ENCODE measurements at places on chromosomes 6 and 20.

- DNase-seq = no peak
These were observed 26.6 kb downstream of the ZNF133 start for GRCh38 chr20:18314786-18315406.

- DNase-seq = no peak
These were observed 1217.6 kb upstream of the GJE1 start for GRCh38 chr6:140915103-140915502.

DNA sequence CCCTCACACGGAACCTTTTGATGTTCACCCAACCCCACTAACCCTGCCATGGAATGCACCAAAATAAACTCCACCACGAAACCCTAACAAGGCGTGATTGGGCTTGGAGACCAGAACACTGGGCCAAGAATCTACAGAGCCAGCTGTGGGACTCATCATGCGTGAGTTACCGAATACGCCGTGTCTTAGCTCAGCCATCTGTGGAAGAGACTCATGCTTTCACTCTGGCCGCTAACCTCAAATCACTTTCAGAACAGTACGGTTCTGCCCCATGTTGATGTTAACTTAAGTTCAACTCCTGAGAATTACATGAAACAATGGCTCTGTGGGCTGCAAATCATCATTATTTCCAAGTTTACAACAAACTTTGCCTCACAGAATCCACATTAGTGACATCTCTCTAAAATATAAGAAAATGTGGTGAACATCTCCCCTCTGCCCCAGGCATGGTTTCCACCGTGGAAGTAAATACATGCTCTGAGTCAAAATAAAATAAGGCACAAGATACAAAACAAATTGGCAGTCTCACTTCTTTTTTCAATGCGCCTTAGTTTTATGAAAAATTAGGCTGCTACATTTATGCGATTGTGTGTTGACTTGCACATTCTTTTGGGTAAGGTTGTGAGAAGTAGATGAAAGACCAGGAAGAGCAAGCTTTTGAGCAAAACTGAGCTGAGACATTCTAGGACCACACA is 308.9 kb upstream of the EXOC2 start:
- no peak for DNase-seq

DNA sequence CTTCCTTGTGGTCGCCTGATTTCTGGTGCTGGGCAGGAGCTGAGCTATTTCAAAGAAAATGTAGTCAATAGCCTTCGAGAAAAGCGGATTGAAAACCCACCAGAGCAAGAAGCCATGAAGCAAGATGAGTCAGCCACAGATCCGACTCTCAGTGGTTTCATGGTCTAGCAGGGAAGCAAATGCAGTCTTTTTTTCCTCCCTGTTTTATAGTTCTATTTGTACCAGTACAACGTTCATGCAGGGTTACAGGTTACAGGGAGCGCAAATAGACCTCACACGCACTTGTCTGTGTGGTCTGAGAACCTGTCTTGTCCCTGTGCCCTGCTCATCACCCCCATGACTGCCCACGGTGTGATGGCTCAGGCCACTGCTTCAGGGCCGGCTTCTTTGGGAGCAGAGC is 309.8 kb upstream of the SUPT3H start:
- no peak for DNase-seq

DNA sequence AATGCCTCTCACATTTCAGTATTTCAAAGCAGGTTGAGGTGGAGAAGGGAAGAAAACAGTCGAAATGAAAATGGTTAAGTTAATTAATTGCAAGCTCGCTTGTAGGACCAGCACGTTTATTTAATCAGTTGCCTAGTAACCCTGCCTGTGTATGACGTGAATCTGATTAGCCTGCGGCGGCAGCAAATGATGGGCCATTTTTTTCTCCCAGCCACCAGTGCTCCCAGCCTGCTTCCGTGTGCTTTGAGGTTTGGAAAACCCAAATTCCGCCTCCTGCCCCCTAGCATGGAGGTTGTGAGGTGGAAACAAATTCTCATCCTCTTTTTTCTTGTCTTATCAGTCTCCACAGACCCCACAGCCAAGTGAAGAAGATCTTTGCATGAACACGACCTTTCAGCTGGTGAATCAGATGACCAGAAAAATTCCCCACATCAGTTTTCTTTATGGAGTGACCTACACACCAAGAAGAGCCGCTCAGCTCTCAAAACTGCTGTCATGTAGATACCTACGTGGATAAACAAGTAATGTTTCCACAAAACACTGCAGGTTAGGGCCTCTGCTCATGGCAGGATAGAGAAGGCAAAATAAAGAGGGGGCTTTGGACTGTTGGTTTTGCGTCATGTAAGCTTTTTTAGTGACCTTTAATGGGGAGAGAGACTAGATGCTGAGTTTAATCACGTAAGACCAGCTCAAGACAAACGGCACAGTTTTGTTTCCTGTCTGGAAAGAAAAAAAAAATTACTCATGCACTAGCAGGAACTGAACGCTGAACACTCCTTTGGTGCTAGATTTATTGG is 572.9 kb upstream of the NOX3 start:
- DNase-seq = no peak

DNA sequence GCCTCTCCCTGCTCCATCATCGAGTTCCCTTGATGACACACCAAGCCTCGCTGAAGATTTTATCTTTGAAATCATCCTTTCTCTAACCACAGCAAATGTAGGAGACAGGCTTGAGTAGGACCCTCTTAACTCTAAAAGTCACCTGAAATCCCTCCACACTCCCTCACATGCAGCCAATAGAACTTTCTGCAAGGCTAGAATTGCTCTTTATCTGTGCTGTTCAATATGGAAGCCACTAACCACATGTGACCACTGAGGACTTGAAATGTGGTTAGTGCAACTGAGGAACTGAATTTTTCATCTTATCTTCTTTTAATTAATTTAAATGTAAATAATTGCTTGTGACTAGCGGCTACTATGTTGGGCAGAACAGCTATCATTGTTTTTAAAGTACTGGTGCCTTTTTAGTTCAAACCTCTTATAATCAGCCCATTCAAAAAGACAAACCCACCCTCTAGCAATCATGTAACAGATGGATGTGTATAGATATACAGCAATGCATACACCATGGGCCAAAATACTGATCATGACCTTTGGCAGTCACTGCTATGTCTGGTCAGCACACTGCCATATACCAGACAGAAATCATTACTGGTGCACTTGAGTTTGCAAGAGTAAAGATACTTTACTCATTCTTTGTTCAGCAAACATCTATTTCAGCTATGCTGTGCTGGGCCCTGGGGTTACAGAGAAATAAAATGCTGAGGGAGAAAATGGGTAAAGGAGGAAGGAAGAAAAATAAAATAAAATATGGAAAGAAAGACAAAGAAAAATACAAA is 50.0 kb downstream of the GFOD1 start:
- no peak for DNase-seq

DNA sequence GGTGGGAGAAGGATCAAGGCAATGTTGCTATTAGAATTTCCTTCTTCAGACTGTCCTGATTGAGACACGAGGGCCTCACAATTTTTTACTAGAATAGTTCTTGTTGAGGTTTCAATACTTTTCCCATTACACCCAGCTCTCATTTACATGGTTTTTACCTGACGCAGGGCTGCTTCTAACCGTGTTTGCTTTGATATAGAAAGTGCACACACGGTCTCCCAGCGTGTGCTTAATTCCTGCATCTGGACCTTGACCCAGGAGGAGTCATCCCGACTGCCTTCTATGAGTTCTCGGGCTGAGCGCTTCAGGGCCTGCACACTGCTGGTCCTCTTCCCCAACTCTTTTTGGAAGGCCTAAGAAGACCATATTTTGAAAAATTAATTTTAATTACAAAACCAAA is 160.2 kb downstream of the DST start:
- no peak for DNase-seq

DNA sequence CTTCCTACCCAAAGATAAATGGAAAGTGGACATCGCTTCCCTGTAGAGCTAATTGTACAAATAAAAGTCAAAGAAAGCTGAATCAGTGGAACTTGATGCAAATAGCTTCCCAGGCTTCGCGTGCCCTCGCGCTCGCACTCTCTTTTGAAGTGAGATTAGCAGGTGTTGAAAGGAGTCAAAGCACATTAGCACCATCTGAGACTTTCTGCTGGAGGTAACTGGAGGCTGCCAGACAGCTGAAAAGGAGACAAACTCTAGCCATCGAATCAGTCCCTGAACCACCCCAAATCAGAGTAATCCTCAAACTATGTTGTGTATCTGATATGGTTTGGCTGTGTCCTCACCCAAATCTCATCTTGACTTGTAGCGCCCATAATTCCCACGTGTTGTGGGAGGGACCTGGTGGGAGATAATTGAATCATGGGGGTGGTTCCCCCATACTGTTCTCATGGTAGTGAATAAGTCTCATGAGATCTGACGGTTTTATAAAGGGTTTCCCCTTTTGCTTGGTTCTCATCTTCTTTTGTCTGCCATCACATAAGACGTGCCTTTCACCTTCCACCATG is 23.7 kb downstream of the SULF2 start:
- DNase-seq = peak; percentile 27

DNA sequence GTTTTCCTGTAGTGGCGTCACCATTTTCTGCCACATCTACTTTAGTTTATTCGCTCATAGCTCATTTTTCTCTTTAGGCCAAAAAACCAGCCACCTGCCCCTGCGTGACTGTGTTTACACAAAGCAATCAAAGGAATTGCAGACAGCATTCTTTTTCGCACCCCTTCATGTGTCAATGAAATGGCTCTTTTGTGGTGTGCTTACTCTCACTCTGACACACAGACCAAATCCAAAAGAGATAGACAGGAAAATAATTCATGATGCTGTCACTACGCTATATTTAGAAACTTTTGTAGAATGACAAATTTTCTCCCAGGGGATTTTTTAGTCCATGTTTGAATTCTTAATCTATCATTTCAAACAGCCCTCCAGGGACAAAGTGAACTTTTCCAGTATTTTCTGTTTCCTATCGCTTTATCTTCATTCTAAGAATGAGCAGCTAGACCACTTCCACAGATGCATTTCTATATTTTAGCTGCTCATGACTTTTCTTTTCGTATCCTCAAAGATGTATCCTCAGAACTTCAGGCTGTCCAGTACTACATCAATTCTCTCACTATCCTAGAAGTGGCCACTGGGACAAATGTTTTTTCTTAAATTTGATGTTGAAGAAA is 37.9 kb upstream of the KHDRBS2 start:
- DNase-seq = no peak

DNA sequence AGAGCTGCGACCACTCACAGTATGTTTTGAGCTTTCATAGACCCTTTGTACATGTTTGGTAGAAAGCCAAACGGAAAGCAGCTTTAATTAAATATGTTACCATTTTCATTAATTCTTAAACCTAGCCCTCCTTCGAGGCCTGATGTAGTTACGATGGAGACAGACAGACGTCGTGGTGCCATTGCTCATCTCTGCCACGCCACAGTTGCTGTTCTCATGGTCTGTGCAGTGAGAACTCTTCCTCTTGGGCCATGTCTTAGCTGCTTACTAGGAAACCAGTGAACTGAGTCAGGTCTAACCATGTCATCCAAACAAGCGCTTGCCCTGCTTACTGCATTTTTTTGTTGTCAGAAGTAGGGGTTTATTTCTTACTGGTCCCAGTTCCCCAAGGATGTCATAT is 62.8 kb downstream of the SNX9 start:
- DNase-seq = no peak

- DNase-seq = no peak
These were observed 42.2 kb upstream of the FOXP4 start for GRCh38 chr6:41503827-41504465.

- no peak for DNase-seq
These were observed 225.9 kb downstream of the MAFB start for GRCh38 chr20:40463171-40463570.

GRCh38 chr6:52510213-52510562 is 66.7 kb downstream of the TRAM2 start:
- DNase-seq = no peak

DNA sequence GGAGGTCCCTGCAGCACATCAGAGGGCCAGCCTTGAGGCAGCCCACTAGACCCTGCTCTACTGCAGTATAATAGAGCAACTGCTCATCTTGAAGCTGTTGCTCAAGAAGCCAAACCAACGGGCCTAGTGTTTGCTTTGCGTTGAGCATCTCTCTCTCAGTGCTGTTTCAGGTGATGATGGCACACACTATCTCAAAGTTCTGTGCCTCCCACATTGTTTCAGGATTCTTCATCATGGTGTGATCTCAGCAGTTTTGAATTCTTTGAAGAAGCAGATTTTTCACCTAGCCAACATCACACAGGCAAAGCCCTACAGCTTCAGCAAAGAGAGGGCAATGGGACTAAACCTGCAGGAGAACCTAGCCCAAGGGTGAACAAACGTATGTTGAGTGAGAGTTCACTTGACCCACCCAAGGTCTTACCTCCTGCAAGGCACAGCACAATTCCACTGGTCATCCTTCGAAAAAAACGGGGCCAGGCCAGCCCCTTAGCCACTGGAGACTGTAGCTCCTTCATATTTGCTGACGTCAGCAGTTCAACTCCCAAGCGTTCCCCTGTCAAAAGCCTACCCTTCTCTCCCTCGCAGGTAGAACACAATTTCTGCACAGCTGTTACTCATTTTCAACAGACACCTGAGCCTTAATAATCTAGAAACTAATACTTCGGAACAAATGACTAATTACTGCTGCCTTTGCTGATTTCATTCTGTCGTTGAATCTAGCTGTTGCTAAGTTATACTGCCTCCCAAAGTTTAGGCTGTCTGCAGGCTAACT is 15.8 kb downstream of the MYB start:
- DNase-seq = no peak

DNA sequence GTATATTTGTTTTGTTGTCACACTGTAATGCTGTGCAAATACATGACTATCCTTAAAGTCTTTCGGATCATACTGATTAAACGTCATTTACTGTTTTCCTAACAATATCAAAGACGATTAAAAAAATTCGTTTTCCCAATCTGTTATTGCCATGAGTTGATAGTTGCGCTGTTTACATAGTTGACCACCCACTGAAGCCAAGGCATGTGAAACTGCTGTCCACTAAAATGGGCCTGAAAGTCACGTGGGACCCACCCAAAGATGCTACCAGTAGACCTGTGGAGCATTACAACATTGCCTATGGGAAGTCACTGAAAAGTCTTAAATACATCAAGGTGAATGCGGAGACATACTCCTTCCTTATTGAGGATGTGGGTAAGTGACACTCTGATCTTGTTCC is 28.1 kb downstream of the FNDC1 start:
- no peak for DNase-seq

DNA sequence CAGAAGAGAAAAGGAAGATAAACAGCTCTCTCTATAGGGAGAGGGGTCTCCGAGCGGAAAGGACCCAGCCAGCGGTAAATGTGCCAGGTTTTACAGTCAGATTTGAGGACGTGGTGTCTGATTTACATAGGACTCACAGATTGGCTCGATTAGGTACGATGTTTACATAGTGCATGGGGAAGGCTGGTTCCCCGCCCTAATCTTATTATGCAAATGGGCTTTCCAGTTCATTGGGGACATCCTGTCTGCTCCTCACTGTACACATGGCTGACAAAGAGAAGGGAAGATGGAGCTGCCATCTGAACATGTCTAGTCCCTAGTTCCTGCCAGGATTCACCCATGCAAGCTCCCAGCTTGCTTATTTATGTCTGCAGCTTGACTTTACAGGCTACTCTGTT is 119.9 kb downstream of the RNF144B start:
- DNase-seq = peak; percentile 97

DNA sequence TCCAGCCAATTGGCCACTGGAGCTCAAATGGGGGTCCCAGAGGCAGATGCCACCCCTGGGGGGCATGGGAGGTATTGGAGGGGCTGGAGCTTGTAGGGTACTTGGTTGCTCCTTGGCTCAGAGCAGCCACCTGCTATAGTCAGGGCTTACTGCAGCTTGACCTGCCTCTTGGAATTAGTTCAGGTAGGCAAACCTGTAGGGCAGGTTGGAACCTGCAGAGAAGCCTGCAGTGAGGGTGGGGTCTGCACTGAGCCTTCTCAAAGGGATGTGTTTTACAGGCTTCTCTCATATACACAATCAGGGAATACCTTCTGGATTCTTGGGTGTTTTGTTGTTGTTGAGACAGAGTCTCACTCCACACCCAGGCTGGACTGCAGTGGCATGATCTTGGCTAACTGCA is 94.2 kb upstream of the MYL9 start:
- DNase-seq = no peak
